Hematopoietic multipotent progenitor cell treated with erythropoietin and hydrocortisone succinate and interleukin-3 and kit ligand, for 6 days (in vitro differentiated cells): ENCODE measurements at places on chromosomes 4 and X.
A peak's percentile ranks its signal among the peaks of the same experiment; 100 is the strongest.

GRCh38 chr4:38086151-38086848, 126.1 kb downstream of the PTTG2 start:
- no peak for DNase-seq

- DNase-seq: peak; percentile 37
These were observed 5.9 kb downstream of the ADD1 start for GRCh38 chr4:2849267-2850152.

GRCh38 chr4:164876700-164877324, at the start of gene APELA:
Gene APELA (plus strand): TSS chr4:164877178. CDS start chr4:164877332, 154 bp downstream.
- DNase-seq: no peak

DNA sequence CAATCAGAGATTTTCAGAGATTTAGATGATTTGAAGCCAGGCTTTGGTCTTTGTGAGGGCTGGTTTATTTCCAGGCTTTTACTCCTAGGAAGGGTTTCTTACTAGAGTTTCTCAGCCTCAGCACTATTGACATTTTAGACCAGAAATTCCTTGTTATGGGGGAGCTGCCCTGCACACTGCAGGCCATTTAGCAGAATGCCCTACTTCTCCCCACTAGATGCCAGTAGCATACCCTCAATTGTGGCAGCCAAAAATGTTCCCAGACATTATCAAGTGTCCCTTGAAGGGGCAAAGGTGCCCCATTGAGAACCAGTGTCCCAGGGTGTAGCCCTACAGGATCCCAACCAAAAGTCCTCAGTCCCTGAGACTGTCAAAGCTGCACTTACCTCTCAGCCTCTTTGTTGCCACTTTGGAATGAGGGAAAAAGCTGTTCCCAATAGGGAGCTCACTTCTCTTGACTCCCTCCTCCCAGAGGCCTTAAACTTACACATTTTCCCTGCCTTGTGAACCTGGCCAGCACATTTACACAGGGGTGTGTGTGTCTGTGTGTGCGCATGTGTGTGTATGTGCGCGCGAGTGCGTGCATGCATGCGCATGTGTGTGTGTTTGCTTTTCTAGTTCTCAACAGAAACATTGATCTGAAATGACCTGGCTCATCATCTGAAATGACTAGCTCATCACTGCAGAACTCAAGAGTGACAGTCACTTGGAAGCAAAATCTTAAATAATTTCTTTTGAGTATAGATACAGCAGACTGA, 231.4 kb downstream of the QDPR start:
- DNase-seq: no peak

DNA sequence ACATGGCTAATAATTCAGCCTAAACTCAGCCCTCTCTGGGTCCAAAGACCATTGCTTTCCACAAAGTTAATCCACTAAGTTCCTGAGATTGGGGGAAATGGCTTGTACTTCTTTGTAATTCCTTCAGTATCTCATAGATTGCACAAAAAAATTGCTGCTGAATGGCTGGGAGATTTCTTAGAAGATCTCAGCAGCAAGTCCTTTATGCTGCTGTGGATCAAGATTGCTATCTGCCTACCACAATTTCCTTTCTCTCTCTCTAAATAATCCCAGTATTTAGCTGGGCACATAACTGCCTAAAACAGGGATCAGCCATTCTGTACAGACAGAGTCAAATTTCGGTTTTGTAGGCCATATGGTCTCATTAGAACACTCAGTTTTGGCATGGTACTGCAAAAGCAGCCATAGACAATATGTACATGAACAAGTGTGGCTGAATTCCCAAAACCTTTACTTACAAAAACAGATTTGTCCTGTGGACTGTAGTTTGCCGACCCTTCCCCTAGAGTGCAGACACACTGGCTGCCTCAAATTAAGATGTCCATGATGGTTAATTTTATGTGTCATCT, 18.5 kb upstream of the HOPX start:
- no peak for DNase-seq

DNA sequence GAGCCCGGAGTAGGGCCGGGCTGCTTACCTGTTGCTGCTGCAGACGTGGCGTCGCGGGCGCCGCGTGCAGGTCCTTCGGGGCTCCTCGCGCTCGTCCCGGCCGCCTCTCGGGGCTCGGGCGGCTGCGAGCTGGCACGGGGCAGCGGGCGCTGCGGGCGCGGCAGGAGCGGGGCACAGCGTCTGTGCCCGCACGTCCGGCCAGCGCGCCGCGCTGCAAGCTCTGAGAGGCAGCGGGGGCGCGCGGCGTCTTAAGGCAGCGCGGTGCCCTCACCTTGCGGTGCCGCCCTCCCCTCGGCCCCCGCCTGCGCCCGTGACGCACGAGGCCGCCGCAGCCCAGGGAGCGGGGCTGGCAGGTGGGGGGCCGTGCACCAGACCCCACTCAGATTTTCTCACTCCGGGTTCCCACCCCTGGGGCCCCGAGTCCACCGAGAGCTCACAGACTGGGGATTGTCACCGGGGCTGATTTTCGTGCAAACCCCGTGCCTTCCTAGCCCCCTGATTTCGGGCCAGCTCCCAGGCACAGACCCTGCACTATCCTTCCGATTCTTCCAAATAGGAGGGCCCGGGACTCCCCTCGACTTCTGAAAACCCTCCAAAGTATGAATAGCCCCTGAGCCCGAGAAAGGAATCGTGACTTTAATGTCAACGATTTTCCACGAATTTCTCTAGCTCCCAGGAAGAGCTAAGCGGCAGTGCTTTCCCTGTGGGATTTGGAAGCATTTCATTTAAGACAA, at the start of gene GPR101:
Gene GPR101 (minus strand): TSS at position 222 of the 734 bp plus-strand sequence. CDS start 2,321 bp downstream, outside the sequence.
- no peak for DNase-seq

- DNase-seq: no peak
These were observed 9.7 kb downstream of the CLCN3 start for GRCh38 chr4:169630069-169630468.

DNA sequence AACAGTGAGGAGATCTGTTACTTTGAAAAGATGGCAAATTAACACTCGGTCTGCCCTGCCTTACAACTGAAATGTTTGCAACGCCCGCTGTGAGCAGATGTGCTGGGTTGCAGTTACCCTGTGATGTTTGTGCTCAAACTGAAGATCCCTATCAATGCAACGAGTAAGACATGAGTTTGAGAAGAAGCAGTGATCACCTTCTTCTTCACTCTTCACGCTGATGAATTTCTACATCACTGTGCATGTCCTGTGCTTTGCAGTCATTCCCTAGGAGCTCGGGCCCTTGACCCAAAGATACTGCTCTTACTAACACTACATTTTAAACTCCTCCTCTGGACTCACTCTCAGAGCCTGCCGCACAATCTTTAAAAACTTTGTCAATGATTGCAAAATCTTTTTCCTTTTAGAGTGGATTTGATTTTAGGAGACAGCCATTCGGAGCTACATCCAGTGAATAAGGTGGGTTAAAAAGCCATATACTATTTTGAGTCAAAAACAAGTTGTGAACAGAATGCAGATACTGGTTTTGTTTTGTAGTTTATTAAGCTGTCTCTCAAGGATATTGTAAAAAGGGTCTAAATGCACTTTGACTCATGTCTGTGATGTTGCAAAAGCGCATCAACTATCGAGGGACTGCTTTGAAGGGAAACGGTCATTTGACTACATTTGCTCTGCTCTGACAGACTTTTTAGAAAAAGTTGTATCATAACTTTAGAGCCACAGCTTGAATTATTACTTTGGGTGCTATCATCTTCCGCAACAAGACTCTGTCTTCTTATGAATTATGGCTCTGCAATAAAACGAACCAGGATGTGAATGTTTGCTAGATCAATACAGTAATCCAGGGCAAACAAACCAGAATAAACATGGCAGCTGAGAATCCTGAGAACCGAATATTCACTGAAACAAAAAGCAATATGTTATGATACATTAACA, 5.7 kb upstream of the RHOH start:
- DNase-seq: peak; percentile 51

- no peak for DNase-seq
These were observed 252.0 kb downstream of the FBXW7 start for GRCh38 chr4:152283801-152284470.

DNA sequence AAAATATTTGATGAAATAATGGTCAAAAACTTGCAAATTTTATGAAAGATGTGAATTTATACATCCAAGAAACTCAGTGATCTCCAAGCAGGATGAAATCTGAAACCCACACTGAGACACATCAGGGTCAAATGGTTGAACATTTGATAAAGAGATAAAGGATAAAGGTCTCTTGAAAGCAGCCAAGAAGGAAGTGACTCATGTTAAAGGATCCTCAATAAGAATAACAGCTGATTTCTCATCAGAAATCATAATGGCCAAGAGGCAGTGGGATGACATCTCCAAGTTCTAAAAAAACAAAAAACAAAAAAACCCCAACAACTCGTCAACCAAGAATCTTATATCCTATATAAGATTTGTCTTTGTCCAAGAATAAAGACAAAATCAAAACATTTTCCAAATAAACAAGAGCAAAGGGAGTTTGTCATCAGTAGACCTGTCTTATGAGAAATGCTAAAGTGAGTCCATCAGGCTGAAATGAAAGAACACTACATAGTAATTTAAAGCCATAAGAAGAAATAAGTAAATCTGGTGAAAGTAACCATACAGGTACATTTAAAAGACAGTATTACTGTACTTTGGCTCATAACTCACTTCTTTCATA, 121.7 kb downstream of the PDS5A start:
- DNase-seq: peak; percentile 15

- no peak for DNase-seq
These were observed 136.1 kb downstream of the MSL3 start for GRCh38 chrX:11893933-11894710.

- DNase-seq: no peak
These were observed 54.1 kb downstream of the C4orf51 start for GRCh38 chr4:145734031-145734430.

DNA sequence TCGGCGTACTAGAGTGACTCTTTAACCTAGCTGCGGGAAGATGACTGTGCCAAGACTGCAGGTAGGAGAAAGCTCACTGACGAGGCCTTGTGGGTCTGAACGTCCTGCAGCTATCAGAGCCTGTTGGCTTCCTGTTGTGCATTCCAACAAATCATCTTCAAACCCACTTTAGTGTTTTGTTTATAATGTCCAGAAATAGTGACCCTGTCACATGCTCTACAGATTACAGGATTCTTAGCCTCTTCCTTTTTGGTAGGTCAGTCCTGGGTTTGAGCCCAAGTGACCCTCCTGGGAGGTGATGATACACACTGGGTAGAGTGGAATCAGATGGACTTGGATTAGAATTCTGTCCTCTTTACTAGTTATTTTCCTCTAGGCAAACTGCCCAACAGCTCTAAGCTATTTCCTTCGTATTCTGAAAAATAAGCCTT, 33.2 kb downstream of the HTT start:
- no peak for DNase-seq

GRCh38 chrX:71068044-71068918, at the start of gene SNX12:
Gene SNX12 (minus strand): TSS chrX:71068334. CDS start chrX:71068306, 28 bp downstream.
- DNase-seq: peak; percentile 93

DNA sequence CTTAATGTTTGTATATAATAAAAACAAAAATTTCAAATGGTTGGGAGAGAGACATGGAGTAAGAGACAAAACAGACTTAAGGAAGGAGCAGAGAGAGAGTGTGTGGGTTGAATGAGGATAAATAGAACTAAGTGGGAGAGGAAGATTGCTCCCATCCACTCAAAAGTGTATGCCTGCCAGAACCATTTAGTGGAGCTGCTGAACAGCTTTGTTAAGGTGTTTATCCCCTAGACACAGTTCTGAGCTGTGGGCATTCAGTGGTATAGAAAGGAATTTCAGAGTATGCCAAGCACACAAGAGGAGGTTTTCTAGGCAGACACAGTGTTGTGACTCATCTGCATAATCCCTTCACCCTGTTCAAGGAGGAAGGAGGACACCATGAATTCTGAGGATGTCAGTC, 508.6 kb upstream of the EPHA5 start:
- no peak for DNase-seq

GRCh38 chrX:152103866-152104265, 34.5 kb downstream of the MAGEA10 start:
- DNase-seq: no peak

- DNase-seq: peak; percentile 29
These were observed 68.3 kb downstream of the LARP7 start for GRCh38 chr4:112704991-112705845.

GRCh38 chrX:111869639-111870034, 6.3 kb upstream of the TRPC5OS start:
- DNase-seq: peak; percentile 59

DNA sequence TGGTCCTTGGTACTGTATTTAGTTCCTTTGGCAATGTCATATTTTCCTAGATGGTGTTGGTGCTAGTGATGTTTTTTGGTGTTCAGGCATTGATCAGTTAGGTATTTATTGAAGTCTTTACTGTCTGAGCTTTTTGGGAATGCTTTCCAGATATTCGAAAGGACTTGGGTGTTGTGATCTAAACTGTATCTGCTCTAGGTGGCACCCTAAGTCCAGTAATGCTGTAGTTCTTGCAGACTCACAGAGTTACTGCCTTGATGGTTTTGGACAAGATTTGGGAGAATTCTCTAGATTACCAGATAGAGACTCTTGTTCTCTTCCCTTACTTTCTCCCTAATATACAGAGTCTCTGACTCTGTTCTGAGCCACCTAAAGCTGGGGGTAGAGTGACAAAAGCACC, 513.6 kb upstream of the PITX2 start:
- DNase-seq: no peak

DNA sequence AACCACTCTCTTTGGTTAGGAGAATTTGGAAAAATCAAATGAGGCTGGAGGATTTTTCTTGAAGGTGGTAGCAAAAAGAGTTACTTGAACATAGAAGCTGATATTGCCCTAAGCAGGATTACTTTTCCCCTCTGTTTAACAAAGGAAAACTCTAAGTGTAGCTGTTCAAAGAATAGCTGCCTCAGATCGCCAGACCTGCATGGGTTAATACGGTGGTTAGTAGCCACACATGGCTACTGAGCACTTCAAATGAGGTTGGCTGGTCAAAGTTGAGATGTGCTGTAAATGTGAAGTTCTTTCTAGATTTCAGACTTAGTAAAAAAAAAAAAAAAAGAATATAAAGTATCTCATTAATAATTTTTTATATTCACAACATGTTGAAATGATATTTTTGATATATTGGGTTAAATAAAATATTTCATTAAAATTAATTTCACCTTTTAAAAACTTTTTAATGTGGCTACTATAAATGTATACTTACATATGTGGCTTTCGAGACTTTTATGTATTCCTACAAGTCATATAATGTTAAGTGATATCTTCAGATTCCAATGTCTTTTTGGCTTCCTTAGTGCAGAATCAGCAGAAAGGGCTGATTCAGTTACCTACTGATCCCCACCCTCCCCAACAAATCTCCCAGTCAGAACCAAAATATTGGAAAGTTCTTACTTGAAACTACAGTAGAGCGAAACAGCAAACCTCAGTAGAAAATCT, 3.3 kb upstream of the RPS6KA3 start:
- no peak for DNase-seq

- DNase-seq: peak; percentile 15
These were observed 161.2 kb upstream of the WDFY3 start for GRCh38 chr4:85127653-85128052.

GRCh38 chr4:102047616-102048015, 257.1 kb downstream of the BANK1 start:
- DNase-seq: no peak
